ENCODE measurements at places on chromosomes 2 and 18. TPM values are rescaled to one million over a fixed set of nuclear protein-coding genes. Genes with fewer than 3 reads are reported as not detected.

DNA sequence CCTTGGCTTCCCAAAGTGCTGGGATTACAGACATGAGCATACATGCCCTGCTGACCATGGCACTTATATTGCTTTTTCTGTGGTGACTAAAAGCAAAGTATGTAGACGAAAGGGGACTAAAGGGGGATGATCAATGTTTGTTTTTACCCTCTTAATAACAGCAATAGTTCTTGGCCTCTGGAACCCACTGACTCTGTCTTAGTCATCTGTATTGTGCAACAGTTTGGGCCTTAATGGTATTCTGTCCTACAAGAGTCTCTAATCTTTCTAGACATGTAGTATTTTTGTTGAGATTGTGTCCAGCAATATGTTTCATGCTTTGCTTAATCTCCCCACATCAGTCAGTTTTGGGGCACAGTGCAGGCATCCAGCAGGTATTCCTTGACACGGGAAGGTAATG is 359.9 kb upstream of the FANCL start:
- no peak overlapping the region for H3K4me3 ChIP-seq
- H3K4me1 ChIP-seq: no peaks in the 10 kb centered on the region
- no peaks in the 10 kb centered on the region for H3K27me3 ChIP-seq
- DNase-seq: no peak

- H3K36me3 ChIP-seq: no peaks in the 10 kb centered on the region
- no peak overlapping the region for H3K27ac ChIP-seq
- DNase-seq: no peak
- peaks cover 7% of the 10 kb centered on the region for H3K4me1 ChIP-seq
- H3K4me3 ChIP-seq: no peak overlapping the region
Measured at GRCh38 chr18:13605901-13606300, 120.5 kb downstream of the FAM210A start.

- H3K4me1 ChIP-seq: no peaks in the 10 kb centered on the region
- no peak overlapping the region for H3K4me3 ChIP-seq
- no peaks in the 10 kb centered on the region for H3K27me3 ChIP-seq
- H3K36me3 ChIP-seq: no peaks in the 10 kb centered on the region
- no peak overlapping the region for H3K27ac ChIP-seq
Measured at GRCh38 chr2:177193240-177193639, 19.4 kb upstream of the HNRNPA3 start.

GRCh38 chr2:168559187-168559586 is 103.1 kb downstream of the CERS6 start:
- H3K27me3 ChIP-seq: no peaks in the 10 kb centered on the region
- DNase-seq: no peak
- no peaks in the 10 kb centered on the region for H3K36me3 ChIP-seq
- no peak overlapping the region for H3K27ac ChIP-seq
- no peak overlapping the region for H3K4me3 ChIP-seq
- H3K4me1 ChIP-seq: no peaks in the 10 kb centered on the region

DNA sequence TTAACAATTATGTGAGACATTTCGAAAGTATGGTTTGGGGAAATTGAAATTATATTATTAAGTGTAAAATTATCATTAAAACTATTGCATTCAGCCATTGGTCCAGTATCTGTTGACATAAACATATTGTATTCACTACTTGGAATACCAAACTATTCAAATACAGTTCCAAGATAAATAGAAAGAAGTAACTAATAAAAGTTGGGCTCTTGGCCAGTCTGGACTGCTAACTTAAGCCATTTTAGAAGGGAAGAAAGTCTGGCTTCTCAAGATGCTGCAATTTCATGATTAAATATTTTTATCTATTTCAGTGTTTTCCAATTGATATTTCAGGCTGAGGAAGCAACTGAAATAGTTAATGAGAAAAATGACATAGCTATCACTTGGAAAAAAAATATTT is 109.8 kb upstream of the CHRNA1 start:
- no peak for DNase-seq
- no peaks in the 10 kb centered on the region for H3K27me3 ChIP-seq
- no peak overlapping the region for H3K4me3 ChIP-seq
- H3K27ac ChIP-seq: no peak overlapping the region

DNA sequence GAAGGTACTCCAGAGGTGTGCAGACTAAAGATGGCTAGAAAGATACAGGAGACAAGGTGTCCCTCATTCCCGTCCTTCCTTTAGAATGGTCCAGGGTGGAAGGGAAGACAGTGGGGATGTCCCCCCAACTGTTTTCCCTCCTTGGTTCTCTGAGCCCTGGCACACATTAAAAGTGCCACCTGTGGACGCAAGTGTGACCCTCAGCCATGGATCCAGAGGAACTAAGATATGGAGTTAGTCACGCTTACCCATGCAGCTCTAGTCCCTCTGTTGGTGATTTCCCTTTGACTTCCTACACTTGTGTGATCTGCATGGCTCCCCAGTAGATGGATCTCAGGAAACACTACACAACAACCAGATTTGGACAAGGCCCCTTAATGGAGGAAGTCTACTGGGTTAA is 113.1 kb upstream of the SRD5A2 start:
- H3K27ac ChIP-seq: no peak overlapping the region
- H3K4me1 ChIP-seq: no peaks in the 10 kb centered on the region
- no peaks in the 10 kb centered on the region for H3K36me3 ChIP-seq
- no peaks in the 10 kb centered on the region for H3K27me3 ChIP-seq
- no peak for DNase-seq

DNA sequence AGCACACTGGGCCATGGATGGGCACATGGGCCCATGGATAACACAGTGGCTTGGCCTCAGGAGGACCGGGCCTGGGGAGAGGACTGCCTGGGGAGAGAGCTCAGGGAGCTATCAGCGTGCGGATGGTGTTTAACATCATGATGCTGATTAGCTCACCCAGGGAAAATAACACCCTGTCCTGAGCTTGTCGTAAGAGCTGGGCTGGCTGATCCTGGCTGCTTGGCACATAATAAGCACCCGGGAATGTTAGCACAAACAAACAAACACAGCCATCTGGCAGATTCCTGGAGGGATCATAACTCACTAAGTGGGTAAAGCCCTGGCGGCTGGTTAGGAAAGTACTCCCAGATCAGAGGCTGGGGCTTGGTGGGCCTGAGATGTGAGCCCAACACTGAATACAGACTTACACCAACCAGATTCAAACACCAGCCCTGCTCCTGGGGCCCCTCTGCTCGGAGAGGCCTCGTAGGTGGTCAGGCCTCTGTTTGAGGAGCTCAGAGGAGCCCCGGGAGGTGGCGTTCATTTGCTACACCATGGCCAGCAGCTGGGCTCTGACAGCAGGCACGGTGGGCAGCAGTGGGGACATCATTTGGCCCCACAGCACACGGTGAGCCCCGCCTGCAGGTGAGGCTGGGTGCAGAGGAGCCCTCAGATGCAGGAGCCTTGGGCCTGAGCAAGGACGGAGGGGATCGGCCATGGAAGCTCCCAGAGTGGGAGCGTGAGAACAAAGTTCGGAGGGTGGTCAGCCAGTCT is 193.4 kb upstream of the HDAC4 start:
- H3K36me3 ChIP-seq: no peaks in the 10 kb centered on the region
- no peak overlapping the region for H3K4me3 ChIP-seq
- H3K27ac ChIP-seq: no peak overlapping the region
- peak; percentile 31 for DNase-seq
- H3K27me3 ChIP-seq: no peaks in the 10 kb centered on the region
- no peaks in the 10 kb centered on the region for H3K4me1 ChIP-seq

DNA sequence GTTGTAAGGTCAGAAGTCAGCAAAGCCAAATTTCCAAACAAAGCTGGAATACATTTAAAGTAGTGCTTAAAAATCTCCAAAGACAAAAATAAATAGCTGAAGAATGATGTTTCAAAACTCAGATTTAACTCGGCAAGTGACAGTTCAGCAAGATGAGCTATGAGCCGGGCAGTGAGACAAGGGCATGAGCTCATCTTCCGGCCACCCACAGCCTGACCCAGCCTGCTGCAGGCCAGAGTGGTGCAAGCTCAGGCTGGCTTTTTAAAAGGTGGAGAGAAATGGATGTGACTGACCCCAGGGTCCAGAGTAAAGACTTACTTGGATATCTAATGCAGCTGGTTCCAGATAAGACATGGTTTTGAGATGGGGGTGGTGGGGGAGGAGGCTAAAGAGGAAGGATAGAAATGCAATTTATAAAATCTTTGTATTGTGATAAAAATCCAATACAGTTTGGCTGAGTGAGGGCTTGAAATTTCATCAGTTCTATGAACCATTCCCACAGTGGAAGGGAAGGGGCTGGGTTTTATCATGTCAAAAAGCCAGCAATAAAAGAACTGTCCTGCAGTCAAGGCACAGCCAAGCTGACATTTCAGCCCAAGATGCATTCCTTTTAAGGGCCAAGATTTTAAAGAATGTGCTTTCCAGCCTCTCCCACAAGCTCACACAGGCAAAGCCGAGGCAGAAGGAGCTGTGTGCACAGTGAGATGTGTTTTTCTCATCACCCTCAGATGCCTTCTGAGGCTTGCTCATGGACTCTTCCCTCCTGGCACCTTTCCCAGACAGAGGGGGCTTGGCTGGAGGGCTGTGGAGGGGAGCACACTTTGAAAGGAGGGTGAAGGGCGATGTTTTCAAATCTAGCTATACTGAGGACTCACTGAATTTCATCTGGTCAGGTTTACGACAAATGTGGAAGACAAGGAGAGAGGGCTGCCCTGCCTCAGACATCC is 97.9 kb upstream of the KLHL29 start:
- no peaks in the 10 kb centered on the region for H3K4me1 ChIP-seq
- peak; percentile 23 for DNase-seq
- H3K4me3 ChIP-seq: no peak overlapping the region
- no peaks in the 10 kb centered on the region for H3K27me3 ChIP-seq

DNA sequence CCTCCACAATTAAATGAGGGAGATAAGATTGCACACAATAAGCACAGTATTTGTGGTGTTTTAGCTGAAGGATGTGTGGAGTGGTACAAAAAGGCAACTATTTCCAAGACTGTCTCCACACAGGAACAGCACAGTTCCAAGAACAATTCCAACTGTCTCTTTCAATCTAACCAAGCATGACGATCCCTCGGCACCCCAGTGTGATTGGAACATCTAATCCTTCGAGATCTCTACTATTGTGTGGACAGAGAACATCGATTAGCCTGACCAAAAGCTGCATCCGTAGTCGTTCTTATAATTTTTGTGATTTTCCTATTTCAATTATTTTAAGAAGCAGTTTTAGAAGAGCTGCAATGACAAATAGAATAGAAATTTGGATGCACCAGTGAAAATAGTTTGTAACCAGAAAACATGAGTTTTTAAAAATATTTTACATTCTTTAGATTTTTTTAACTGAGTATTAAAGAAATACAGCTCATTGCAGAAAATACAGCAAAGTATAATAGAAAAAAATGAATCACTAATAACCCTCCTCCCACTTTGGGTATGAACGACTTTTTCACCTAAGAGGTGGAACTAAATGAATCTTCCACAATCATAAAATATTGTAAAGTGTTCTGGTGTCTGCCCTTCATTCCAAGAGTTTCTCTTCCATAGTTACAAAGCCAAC is 76.4 kb upstream of the CABLES1 start:
- no peaks in the 10 kb centered on the region for H3K36me3 ChIP-seq
- no peaks in the 10 kb centered on the region for H3K4me1 ChIP-seq
- H3K27me3 ChIP-seq: no peaks in the 10 kb centered on the region

DNA sequence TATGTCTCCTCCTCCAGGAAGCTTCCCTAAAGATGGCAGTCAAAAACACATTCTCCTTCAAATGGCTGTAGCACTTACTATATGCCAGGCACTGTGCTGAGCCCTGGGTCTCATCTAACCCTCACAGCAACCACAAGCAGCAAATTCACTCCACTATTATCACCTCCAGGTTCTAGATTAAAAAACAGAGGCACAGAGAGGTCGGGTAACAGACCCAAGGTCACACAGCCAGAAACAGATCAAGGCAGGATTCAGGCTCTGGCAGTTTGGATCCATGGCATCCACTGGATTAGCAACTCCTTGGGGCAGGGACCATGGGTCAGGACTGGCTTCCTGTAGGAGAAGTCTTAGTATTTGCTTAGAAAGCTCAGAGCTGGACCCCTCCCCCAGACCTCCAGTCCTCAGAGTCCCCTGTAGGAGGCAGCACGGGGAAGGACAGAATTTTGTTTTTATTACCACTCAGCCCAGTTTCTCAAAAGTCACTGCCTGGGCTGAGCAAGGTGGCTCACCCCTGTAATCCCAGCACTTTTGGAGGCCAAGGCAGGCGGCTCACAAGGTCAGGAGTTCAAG is 34.4 kb downstream of the ZFP36L2 start:
- peaks cover 23% of the 10 kb centered on the region for H3K4me1 ChIP-seq
- no peaks in the 10 kb centered on the region for H3K27me3 ChIP-seq
- H3K27ac ChIP-seq: no peak overlapping the region
- no peak overlapping the region for H3K4me3 ChIP-seq

GRCh38 chr2:14803994-14804393 is 171.5 kb downstream of the LRATD1 start:
- H3K36me3 ChIP-seq: no peaks in the 10 kb centered on the region
- H3K4me3 ChIP-seq: no peak overlapping the region
- H3K27me3 ChIP-seq: no peaks in the 10 kb centered on the region
- no peak overlapping the region for H3K27ac ChIP-seq
- H3K4me1 ChIP-seq: no peaks in the 10 kb centered on the region
- no peak for DNase-seq

GRCh38 chr2:174615871-174616436 is 18.4 kb upstream of the WIPF1 start:
- H3K4me3 ChIP-seq: no peak overlapping the region
- no peaks in the 10 kb centered on the region for H3K27me3 ChIP-seq
- peaks cover 26% of the 10 kb centered on the region for H3K4me1 ChIP-seq

GRCh38 chr2:105344704-105345345 is 7.5 kb downstream of the C2orf49 start:
- no peak for DNase-seq
- no peaks in the 10 kb centered on the region for H3K27me3 ChIP-seq
- no peaks in the 10 kb centered on the region for H3K4me1 ChIP-seq

DNA sequence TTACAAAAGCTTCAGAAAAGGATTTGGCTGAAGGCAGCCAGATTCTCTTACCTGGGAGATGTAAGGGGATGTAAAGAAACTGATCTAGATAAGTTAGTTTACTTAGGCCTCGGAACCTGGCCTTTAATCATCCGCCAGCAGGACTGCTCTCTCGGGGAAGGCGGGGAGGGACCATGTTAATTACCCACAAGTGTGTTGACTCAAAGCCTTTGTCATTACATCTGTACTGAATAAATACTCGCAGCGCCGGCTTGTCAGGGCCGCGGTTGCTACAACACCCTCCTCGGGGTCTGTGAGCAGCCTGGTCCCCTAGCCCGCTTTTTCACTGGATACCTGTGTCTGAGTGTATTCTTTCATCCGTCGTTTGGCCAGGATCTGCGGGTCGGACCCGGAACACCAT is 6.7 kb downstream of the CHMP3 start:
- H3K27me3 ChIP-seq: no peaks in the 10 kb centered on the region
- H3K4me1 ChIP-seq: peaks cover 4% of the 10 kb centered on the region
- no peak overlapping the region for H3K27ac ChIP-seq

GRCh38 chr18:49875783-49876182 is 62.5 kb upstream of the ACAA2 start:
- H3K27me3 ChIP-seq: no peaks in the 10 kb centered on the region
- no peak for DNase-seq
- H3K27ac ChIP-seq: no peak overlapping the region
- no peak overlapping the region for H3K4me3 ChIP-seq
- peaks cover 5% of the 10 kb centered on the region for H3K4me1 ChIP-seq

GRCh38 chr18:58911241-58911640 is 46.6 kb downstream of the ZNF532 start:
- DNase-seq: no peak
- peaks cover 26% of the 10 kb centered on the region for H3K4me1 ChIP-seq
- H3K27me3 ChIP-seq: no peaks in the 10 kb centered on the region
- H3K36me3 ChIP-seq: no peaks in the 10 kb centered on the region
- no peak overlapping the region for H3K4me3 ChIP-seq

The CD8B2 gene
- total RNA-seq: not detected

The PNKD gene
- total RNA-seq: 79.3 TPM

The LAMA3 gene
- total RNA-seq: 88.2 TPM
